ENCODE measurements at places on chromosomes 3 and 15.

DNA sequence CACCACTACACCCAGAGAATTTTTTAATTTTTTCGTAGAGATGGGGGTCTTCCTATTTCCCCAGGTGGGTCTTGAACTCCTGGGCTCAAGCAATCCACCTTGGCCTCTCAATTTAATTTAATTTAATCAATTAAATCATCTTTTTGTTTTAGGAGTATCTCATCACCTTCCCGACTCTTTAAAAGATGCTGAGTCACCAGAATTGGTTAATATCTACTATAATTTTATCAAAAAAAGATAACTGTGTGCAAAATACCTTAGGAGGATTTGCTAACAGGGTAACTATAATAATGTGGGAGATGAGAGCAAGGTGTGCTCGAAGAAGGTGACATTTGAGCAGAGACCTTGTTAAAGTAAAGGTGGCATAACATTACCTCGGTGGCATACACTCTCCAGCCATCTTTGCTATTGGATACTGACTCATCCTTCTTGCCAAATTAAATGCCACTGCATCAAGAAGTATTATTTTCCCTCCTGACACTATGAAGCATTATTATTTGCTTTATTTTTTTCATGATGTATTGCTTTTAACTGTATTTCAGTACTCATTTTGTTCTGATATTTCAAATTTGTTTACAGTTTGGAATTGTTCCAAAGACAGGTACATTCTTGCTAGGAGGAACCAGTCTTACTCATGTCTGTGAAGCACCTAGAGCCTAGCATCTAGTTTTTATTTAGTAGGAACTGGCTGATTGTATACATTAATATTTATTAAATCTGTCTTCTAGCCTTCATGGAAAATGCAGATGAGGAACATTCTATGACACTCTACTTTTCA is 200.7 kb downstream of the MBNL1 start:
- no peak for DNase-seq

- peak; percentile 18 for DNase-seq
Observed at GRCh38 chr3:161104561-161105551, at the start of gene B3GALNT1. B3GALNT1 (minus strand) TSS chr3:161105349; CDS start chr3:161086754, 18,595 bp downstream.

GRCh38 chr3:66717806-66718205 is 217.0 kb upstream of the LRIG1 start:
- no peak for DNase-seq

DNA sequence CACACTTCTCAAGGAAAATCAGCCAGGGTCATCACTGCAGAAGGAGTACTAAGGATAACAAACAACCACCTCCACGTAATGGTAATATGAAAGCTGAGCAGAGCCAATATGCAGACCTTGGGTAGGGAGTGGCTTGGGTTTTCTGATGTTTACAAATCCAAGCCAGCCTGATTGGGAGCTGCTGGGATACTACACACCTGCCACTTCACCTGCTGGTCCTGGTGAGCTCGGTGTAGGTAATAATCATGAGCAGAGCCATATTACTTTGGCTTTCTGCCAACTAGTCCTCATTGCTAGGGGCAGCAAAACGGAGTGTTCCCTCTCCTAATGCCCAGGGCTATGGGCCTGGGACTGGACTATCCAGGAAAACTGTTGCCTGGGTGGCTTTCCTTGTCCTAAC is 433.5 kb upstream of the PPP2R3A start:
- DNase-seq: no peak

- no peak for DNase-seq
Observed at GRCh38 chr3:52046186-52046901, 10.0 kb downstream of the DUSP7 start.

- DNase-seq: no peak
Observed at GRCh38 chr3:153399636-153400035, 237.6 kb downstream of the RAP2B start.

DNA sequence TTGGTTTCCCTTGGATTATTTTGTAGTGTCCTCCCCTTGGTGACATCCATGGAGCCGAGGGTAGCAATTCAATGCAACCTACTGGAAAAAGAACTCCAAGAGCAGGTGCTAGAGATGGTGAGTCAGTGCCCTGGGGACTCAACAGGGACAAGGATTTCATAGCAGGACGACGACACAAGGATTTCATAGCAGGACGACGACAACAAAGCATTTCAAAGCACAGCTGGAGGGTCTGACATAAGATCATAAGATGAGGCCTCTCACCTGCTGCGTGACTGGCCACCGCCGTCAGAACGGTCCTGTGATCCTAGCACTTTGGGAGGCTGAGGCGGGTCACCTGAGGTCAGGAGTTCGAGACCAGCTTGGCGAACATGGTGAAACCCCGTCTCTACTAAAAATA is 22.5 kb downstream of the NRROS start:
- no peak for DNase-seq

GRCh38 chr3:14550651-14551611 is 10.8 kb upstream of the GRIP2 start:
- DNase-seq: no peak

DNA sequence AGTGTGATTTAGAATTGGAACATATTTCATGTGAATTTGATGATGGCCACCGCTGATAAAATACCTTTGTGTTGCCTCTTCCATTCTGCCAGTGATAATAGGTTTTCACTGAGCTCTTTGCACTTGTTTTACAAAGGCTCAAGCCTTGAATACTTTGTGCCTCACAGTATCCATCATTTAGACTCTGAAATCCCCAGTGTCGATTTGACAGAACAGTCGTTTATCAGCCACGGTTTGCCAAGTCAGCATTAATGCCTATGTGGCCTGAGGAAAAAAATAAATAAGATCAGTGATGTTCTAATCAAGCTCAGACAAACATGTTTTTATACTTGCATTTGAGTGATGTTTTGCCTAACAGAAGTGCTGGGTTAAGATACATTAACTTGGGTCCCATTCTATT is 399.1 kb downstream of the RBMS3 start:
- no peak for DNase-seq

DNA sequence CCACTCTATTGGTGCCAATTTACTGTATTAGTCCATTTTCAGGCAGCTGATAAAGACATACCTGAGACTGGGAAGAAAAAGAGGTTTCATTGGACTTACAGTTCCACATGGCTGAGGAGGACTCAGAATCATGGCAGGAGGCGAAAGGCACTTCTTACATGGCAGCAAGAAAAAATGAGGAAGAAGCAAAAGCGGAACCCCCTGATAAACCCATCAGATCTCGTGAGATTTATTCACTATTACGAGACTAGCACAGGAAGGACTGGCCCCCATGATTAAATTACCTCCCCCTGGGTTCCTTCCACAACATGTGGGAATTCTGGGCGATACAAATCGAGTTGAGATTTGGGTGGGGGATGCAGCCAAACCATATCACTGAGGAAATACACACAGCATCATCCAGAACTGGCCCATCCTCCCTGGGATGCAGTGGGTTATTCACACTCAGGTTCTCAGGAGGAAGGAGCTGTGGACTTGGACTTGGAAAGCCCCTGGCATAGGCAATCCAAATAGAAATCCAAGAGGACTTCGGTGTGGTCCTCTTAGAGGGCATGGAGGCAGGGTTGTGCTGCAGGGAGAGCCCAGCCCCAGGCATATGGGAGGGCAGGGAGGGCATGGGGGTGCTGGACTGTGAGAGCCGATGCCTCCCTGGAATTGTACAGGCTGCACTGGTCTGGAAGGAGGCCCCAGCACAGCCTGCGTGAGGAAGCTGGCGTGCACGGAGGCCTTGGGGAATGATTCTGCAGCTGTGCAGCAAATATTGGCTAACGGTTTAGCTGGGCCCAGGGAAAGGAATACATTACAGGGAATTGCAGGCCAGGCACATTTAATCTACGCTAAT is 62.9 kb downstream of the EFCAB12 start:
- no peak for DNase-seq

DNA sequence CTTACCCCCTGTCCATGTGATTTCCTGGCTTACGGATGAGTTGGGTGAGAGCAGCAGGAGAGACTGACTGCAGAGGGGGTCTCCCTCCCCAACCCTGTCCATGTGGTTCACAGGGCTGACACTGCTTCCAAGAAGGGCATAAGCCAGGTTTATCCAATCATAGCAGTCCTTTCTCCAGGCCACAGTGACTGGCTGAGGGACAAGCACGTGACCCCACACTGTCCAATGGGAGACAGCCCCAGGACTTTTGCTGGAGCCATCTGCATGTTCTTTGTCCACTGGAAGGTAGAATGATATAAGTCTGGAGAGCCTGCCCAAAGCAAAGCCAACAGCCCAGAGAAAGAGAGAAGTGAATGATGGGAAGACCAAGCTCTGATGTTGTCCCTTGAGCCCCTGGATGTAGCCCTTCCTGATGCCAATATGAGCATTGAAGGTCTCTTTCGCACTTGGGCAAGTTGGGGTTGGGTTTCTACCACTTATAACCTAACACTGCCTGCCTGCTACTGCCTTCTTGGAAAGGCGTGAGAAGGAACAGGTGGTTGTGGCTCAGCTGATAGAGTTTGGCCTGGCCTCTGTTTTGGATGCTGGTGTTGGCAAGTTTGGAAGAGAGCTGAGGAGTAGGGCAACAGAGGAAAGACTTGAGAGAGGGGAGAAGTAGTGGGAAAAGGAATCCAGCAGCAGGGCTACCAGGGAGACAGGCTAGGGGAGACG is 41.3 kb upstream of the GRIP2 start:
- no peak for DNase-seq

DNA sequence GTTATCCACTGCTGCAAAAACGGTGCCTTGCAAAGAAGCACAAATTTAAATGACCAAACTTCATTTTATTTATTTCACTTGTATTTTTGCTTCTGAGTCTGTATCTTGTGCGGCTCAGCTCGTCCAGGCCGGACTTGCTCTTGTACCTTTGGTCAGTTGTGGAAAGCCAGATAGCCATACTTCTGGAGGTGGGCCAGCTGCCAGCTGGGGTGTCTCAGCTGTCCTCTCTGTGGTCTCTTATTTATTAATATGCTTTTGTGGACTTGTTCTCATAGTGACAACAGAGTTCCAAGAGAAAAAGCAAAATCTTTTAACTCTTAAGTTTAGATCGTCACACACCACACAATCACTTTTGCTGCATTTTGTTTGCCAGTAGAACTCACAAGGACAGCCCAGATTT is 87.7 kb downstream of the IL1RAP start:
- no peak for DNase-seq

All from stimulated activated CD4-positive, alpha-beta T cell treated with anti-CD3 and anti-CD28 coated beads, Interleukin-2, amount 100 ng/mL, for 24 hours (primary cell).